ENCODE measurements at places on chromosomes 6 and 20. TPM values are rescaled to one million over a fixed set of nuclear protein-coding genes. Genes with fewer than 3 reads are reported as not detected.
A peak's percentile ranks its signal among the peaks of the same experiment; 100 is the strongest.

The ECT2L gene
- not detected for polyA plus RNA-seq

DNA sequence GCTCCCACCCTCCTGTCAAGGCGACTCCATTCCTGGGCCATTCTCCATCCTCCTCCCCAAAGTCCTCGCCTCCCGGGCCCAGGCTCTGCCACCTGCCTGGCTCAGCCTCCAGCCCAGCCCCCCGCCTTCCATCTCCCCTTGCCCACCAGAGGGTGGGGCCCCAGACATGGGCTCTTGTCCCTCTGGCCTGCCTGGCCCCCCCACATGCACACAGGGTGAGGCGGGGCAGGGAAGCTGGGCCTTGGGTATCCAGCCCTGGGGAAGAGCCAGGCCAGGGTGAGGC lies 95.2 kb downstream of the YTHDF1 start:
- H3K27me3 ChIP-seq = peaks cover 64% of the 10 kb centered on the region
- no peak overlapping the region for H3K27ac ChIP-seq
- no peaks in the 10 kb centered on the region for H3K36me3 ChIP-seq
- H3K4me3 ChIP-seq = no peak overlapping the region
- H3K4me1 ChIP-seq = no peaks in the 10 kb centered on the region

The HEY2 gene
- polyA plus RNA-seq = not detected

DNA sequence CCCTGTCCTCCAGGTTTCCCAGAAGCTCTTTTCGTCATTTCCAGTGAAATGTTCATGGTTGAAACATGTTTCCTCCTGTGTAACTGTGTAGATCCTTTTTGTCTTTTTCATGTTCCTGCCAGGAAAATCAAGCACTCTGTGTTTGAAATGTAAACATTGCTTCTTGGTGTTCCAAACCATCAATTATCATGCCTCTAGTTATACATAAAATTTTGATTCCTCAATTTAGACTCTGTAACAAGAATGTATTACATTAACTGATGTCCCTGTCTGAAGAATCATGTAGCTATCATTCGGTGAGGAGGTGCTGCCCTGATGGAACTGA lies 546.3 kb upstream of the CITED2 start:
- no peaks in the 10 kb centered on the region for H3K27me3 ChIP-seq
- no peak overlapping the region for H3K27ac ChIP-seq
- DNase-seq = no peak
- H3K36me3 ChIP-seq = no peaks in the 10 kb centered on the region
- H3K4me1 ChIP-seq = no peaks in the 10 kb centered on the region

The ANGPT4 gene
- 0.19 TPM for polyA plus RNA-seq

- H3K4me1 ChIP-seq = no peaks in the 10 kb centered on the region
- H3K4me3 ChIP-seq = no peak overlapping the region
- no peaks in the 10 kb centered on the region for H3K36me3 ChIP-seq
- peak; percentile 43 for DNase-seq
- no peak overlapping the region for H3K27ac ChIP-seq
- peaks cover 12% of the 10 kb centered on the region for H3K27me3 ChIP-seq
Observed at GRCh38 chr20:61941721-61942405, 123.8 kb downstream of the TAF4 start.

The SYCP2L gene
- not detected for polyA plus RNA-seq

DNA sequence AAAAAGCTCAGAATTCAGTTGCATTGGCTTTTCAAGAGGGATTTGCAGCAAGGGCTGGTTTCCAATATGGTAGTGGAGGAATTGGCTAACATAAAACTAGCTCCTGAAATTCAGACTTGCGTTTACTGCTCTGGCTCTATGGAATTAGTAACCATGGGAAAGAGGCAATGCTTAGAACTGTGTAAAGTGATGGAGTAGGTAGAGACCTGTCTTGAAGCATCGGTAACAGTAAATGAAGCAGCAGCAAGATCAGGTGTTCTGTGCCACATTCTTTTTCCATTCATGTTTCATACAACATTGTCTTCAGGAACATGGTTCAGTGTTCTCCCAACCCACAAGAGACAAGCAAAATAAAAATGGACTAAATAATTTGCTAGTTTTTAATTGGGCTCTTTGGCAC lies 6.5 kb downstream of the IRF4 start:
- peaks cover 7% of the 10 kb centered on the region for H3K4me1 ChIP-seq
- H3K27me3 ChIP-seq = peaks cover 8% of the 10 kb centered on the region
- no peak overlapping the region for H3K27ac ChIP-seq
- H3K36me3 ChIP-seq = no peaks in the 10 kb centered on the region

GRCh38 chr20:47149939-47150338 lies 206.6 kb downstream of the ZMYND8 start:
- H3K27me3 ChIP-seq = no peaks in the 10 kb centered on the region
- H3K36me3 ChIP-seq = no peaks in the 10 kb centered on the region
- no peak overlapping the region for H3K27ac ChIP-seq
- H3K4me3 ChIP-seq = no peak overlapping the region
- H3K4me1 ChIP-seq = no peaks in the 10 kb centered on the region

DNA sequence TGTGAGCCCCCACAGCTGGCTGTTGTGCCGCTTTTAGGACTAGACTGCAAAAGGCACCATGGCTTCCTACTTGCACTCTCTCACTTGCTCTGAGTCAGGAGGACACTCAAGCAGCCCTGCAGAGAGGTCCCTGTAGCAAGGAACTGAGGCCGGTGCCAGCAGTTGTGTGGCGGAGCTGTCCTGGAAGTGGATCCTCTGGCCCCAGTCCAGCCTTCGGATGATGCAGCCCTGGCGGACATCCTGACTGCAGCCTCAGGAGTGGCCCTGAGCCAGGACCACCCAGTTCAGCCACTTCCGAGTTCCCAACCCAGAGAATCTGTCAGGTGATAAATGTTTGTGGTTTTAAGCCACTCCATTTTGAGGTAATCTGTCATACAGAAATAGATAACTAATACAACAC lies 17.5 kb downstream of the CTCFL start:
- no peaks in the 10 kb centered on the region for H3K27me3 ChIP-seq
- no peak overlapping the region for H3K4me3 ChIP-seq
- no peak overlapping the region for H3K27ac ChIP-seq
- no peak for DNase-seq
- H3K4me1 ChIP-seq = no peaks in the 10 kb centered on the region
- no peaks in the 10 kb centered on the region for H3K36me3 ChIP-seq

GRCh38 chr20:26207237-26207966 lies 510.7 kb upstream of the ZNF337 start:
- peak overlapping the region; percentile 26 for H3K4me3 ChIP-seq
- H3K36me3 ChIP-seq = no peaks in the 10 kb centered on the region
- no peak overlapping the region for H3K27ac ChIP-seq
- DNase-seq = no peak
- peaks cover 17% of the 10 kb centered on the region for H3K4me1 ChIP-seq

GRCh38 chr6:170151321-170151771 lies 139.5 kb downstream of the DLL1 start:
- H3K4me3 ChIP-seq = no peak overlapping the region
- H3K4me1 ChIP-seq = peaks cover 26% of the 10 kb centered on the region
- DNase-seq = peak; percentile 54
- H3K36me3 ChIP-seq = no peaks in the 10 kb centered on the region
- H3K27me3 ChIP-seq = no peaks in the 10 kb centered on the region
- H3K27ac ChIP-seq = peak overlapping the region; percentile 69

DNA sequence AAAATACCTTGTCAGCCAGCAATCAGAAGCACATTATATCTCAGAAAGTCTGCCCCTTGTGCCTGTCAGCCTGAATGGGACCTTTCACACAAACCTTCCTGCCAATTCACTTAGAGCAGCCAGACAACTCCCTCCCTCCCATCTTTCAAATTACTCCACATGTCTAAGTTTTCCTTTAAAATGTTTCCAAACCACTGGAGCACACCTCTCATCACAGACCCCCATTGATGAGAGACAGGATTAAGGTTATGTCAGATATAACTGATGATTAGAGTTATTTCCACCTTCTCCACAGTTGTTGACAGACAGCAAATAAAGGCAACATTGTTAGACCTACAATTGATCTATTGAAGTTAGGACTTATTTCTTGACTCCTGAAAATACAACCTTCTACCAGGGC lies 408.4 kb downstream of the PLCB1 start:
- no peak overlapping the region for H3K4me3 ChIP-seq
- H3K27ac ChIP-seq = no peak overlapping the region
- no peak for DNase-seq
- H3K27me3 ChIP-seq = no peaks in the 10 kb centered on the region
- no peaks in the 10 kb centered on the region for H3K36me3 ChIP-seq

GRCh38 chr6:136371959-136372358 lies 82.3 kb upstream of the BCLAF1 start:
- no peak for DNase-seq
- no peaks in the 10 kb centered on the region for H3K36me3 ChIP-seq
- H3K4me1 ChIP-seq = no peaks in the 10 kb centered on the region
- H3K27me3 ChIP-seq = no peaks in the 10 kb centered on the region
- no peak overlapping the region for H3K4me3 ChIP-seq

DNA sequence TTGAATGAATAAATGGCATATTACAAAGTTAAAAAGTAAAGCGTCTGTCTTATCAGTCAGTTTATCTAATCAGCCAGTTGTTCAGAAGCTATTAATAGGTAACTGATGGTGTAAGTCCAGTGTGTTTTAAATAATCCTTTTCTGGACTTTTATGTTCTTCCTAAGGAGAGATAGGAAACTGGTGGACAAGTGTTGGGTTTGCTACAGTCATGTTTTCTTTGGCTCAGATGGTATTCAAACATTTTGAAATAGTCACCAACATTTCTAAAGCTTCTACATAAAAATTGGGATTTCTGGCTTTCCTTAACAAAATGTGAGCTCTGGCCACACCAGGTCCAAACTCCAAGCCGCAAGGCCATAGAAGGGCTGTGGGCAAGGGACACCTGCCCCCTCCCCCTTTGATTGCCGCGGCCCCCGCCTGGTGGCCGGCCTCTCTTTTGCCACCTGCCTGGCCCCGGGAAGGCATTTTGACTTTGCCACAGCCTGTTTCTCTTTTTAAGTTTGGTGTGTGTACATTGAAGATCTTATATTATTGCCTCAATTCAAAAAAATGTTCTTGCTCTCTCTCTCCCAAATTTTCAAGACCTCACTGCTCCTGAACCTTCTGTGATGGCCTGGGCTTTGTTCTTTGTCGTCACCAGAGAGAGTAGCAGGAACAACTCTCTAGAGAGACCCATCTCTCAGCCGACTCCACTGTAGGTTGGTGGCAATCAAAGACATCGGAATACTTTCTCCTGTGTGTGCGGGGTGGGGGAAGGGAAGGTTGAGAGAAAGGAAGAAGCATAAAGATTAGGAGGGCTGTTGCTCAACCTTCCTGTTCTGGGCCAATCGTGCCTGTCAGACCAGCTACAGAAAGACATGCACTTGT lies 84.0 kb upstream of the ZNF217 start:
- no peaks in the 10 kb centered on the region for H3K36me3 ChIP-seq
- no peak overlapping the region for H3K27ac ChIP-seq
- DNase-seq = no peak
- peaks cover 15% of the 10 kb centered on the region for H3K4me1 ChIP-seq

DNA sequence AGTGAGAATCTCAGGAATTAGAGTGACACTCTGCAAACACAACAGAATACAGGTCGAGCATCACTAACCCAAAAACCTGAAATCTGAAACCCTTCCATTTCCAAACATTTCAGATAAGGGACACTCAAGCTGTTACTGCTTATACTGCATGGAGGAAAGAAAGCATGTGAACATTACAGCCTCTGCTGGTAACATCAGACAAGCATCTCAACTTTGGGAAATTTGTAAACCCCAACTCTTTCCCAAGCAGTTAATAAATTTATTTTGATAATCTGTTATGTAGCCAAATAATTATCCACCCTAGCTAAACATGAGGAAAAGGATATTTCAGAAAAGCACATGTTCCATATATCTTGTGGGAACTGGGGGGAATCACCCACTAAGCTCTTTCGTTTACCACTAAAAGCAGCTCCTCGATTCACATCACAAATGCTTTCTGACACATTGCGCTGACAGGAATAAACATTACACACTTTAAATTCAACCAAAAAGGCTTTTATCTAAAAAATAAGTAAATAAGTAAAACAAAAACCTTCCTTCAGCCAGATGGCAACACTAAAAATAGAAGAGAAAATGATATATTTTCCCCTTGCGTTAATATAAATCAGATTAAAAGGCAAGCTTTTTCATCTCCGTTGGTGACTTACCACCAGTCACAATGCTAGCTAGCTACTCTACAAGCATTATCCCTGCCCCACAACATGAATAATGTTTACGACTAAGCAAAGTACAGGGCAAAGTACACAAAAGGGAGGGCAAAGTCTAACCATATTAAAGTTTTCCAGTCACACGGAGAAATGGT lies 120.8 kb downstream of the MAP7 start:
- no peak overlapping the region for H3K27ac ChIP-seq
- DNase-seq = no peak
- no peaks in the 10 kb centered on the region for H3K36me3 ChIP-seq
- no peaks in the 10 kb centered on the region for H3K4me1 ChIP-seq
- no peak overlapping the region for H3K4me3 ChIP-seq

GRCh38 chr6:124684621-124685020 lies 277.6 kb upstream of the RNF217 start:
- H3K4me1 ChIP-seq = no peaks in the 10 kb centered on the region
- DNase-seq = no peak
- H3K27me3 ChIP-seq = no peaks in the 10 kb centered on the region
- no peaks in the 10 kb centered on the region for H3K36me3 ChIP-seq
- H3K4me3 ChIP-seq = no peak overlapping the region
- H3K27ac ChIP-seq = no peak overlapping the region

- no peaks in the 10 kb centered on the region for H3K27me3 ChIP-seq
- peak overlapping the region; percentile 67 for H3K4me3 ChIP-seq
- no peak for DNase-seq
- peaks cover 33% of the 10 kb centered on the region for H3K4me1 ChIP-seq
- H3K27ac ChIP-seq = peak overlapping the region; percentile 84
Observed at GRCh38 chr6:122400462-122401089, 1.1 kb downstream of the HSF2 start.

DNA sequence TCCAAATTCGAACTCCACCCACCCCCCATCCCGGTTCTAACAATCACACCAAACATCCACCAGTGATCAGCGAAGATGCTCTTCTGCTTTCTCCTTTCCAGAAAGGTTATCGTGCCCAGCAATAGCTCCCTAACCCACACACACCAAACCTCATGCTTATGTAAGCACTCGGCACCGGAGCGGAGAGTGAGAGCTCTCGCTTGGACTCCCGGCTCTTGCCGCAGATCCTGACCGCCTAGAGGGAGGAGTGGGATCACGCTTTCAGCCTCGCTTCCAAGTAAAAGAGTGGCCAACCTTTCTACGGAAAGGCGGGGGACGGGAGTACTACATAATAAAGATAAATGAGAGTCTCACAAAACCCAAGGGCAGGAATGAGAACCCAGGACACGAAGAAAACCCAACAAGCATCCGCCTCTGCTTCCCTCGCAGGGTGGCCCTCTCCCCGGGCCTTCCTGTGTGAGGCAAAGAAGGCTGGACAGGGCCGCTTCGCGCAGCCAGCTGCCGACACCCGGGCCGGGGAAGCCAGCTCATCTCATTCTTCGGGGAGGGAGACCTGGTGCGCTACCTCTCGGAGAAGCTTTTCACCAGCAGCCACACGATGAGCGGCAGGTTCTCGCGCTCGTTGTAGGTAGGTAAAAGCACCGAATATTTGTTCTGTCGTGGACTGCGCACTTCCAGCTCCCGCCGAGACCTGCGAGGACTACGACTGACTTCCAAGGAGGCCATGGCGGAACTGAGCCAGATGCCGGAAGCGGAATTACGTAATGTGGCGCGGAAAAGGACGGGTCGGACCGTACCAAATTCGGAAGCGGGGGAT lies at the start of gene DPM1:
TSS of gene DPM1 (minus strand) at position 735 of the 817 bp plus-strand sequence. CDS start at position 726, 9 bp downstream.
- H3K27ac ChIP-seq = peak within 1 kb of the TSS; percentile 87
- H3K4me1 ChIP-seq = no peaks in the 10 kb centered on the region
- no peaks in the 10 kb centered on the region for H3K27me3 ChIP-seq
- peak within 1 kb of the TSS; percentile 87 for H3K4me3 ChIP-seq

The FGD2 gene
- polyA plus RNA-seq = 3.7 TPM

All from sigmoid colon (tissue), 7 donors.